ENCODE measurements at places on chromosomes 11 and 22. TPM values are rescaled to one million over a fixed set of nuclear protein-coding genes. Genes with fewer than 3 reads are reported as not detected.

GRCh38 chr11:123575441-123575840, 79.0 kb downstream of the SCN3B start:
- DNase-seq, result no peak

GRCh38 chr22:45554040-45554406, 51.3 kb downstream of the FBLN1 start:
- DNase-seq, result peak; percentile 66

DNA sequence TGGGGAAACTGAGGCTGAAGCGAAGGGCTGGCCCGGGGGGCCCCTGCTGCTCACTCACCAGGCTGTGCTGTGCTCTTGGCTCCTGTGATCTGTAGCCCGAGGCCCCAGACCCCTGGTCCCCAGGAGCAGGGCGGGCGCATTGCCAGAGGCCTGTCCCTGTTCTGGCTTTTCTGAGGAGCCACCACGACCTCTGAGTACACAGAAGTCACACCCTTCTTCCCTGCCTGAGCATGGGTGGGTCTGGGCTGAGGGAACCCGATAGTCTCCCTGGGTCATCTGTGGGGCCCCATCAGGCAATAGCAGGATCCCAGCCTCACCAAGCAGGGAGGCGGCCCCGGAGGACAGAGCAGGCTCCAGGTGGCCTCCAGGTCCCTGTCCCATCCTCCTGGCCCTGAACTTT, 5.1 kb downstream of the CASTOR1 start:
- DNase-seq, result no peak

- no peak for DNase-seq
Measured at GRCh38 chr11:95443386-95443785, 212.4 kb upstream of the SESN3 start.

GRCh38 chr11:68855205-68855981, 13.7 kb upstream of the CPT1A start:
- DNase-seq, result peak; percentile 14

DNA sequence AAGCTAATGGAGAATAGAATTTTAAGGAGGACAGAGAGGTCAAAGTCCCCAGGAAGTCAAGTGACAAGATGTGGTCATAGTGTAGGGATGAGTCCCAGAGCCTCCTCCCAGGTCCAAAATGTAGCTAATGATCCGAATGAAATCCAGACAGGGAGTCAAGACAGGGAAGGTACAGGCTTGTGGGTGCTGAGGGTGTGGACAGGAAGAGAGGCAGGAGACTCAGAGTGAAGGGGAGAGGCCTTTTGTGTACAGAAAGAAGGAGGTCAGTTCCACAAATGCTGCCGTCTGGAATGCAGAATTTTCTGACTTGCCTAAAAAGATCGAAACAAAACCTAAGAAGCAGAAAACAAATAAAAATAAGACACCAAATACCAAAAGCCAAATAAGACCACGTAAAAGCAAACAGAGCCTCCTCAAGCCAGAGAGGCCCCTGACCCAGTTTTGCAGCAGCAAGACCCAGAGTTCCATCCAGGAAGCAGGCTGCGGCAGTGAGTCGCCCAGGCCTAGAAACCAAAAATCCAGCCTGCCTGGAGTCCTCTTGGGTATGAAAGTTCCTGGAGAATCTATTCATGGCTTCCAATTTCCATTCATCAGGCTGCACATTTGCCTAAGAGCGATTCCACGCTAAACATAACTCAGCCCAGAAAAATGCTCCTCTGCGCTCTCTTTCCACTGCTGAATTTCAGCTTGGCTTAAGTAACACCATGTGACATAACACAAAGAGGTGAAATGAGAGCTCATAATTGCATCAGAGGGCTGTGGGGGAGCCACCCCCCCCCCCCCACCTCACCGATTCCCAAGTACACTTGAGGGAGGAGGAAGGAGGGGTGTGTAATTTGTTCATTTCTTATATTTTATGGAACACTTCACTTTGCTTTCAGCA, 71.2 kb downstream of the KIRREL3 start:
- DNase-seq, result no peak

DNA sequence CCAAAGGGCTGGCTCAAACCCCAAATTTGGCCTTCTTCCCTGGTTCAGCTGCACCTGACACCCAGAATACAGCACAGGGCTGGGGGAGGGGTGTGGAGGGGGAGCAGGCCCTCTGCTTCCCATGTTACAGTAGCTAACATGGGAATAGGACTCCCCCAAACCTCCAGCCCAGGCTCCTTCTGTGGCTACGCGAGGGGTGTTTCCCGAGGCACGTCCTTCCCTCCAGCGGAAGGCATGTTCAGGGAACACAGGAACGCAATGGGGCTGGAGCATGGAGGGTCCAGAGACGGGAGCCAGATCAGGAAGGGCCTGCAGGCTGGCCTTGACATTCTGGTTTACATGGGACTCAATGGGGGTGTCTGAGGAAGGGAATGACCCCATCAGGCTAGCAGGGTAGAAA, 11.8 kb upstream of the IGLL1 start:
- no peak for DNase-seq

- no peak for DNase-seq
Measured at GRCh38 chr11:100851147-100851546, 164.1 kb downstream of the ARHGAP42 start.

- DNase-seq, result peak; percentile 24
Measured at GRCh38 chr11:57424792-57425564, 1.9 kb downstream of the SLC43A3 start.

- no peak for DNase-seq
Measured at GRCh38 chr22:37383341-37383740, 43.9 kb downstream of the ELFN2 start.

DNA sequence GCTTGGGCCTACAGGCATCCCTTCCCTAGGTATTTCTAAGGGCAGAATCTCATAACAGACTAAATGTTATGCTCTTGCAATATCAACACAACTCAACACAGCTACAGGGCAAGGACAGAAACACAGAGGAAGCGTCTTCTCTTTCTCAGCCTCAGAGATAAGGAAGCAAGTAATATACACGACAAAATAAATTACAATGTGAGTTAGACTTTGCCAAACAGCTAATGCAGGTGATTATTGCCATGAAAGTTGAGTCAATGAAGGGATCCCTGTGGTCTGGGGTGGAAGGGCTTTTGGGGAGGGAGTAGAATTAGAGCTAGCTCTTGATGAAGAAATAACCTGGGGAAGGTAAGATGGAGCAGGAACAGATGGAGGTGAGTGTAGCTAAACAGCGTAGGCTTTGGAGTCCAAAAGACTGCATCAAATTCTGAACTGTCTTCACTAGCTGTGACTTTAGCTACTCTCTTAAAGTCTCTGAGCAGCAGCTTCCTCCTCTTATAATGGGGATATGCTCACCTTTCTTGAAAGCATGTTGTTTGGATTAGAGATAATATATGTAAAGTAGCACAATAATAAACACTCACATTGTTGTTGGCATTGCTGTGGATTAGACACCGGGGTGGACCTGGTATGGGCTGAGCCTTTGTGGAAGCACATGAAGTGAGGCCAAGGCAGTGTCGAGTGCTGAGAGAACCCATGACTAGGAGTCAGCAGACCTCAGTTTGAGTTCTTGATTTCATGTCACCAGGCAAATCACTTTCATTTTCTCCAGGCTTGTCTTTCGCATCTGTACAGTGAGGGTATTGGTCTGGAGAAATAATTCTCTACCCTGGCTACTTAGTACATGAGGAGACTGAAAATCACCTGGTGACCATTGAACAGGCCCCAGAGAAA, 41.0 kb upstream of the AQP11 start:
- no peak for DNase-seq

- no peak for DNase-seq
Measured at GRCh38 chr11:2583605-2583958, 116.2 kb downstream of the KCNQ1OT1 start.

DNA sequence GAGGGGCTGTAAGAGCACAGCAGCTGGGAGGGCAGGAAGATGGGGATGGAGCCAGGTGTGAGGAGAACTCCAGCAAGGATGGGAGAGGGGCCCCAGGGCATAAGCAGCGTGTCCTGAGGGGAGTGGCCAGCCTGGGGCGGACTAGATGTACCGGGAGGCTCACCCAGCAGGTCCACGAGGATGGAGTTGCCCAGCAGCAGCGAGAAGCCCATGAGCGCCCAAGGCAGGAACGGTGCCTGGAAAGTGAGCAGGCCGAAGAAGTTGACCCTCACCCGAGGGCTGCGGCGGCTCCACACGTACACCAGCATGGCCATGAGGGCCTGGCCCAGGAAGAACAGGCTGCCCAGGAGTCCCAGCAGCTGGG, 1.3 kb downstream of the DERL3 start:
- no peak for DNase-seq

GRCh38 chr22:20610243-20610686, 102.9 kb downstream of the MED15 start:
- no peak for DNase-seq

DNA sequence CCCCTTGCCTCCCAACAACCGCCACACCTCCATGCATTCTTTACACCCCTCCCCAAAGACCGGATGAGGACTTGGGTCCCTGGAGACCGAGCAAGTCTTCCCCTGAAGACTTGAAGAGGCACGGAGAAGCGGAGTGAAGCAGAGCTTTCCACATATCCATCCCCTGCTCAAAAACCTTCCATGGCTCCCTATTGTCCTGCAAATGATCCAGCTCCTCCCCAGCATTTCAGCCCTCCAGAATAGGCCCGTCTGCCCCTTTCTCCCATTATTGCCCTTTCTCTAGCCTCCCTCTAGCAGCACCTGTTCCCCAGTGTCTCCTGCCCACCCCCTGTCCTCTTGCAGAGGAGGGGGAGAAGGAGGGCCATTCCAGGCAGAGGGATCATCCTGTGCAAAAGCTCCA, 59.8 kb downstream of the CYTH4 start:
- no peak for DNase-seq

- DNase-seq, result no peak
Measured at GRCh38 chr11:132112846-132113245, 742.4 kb downstream of the NTM start.

DNA sequence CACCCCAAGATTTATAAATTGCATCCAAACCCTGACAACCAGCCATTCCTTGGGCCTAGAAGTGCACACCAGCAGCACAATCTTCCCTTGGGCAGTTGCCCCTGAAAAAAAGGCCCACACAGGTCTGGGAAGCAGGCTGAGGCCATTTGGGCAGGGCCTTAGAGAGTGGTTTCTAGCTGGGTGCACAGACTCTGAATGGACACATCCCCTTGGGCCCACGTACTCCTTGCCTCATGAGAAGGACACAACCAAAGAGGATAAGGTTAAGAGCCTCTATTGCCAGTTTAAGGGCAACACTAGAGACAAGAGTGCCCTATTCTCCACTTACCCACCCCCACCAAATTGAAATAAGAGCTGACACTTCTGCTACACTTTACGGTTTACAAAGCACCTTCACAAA, 933 bp upstream of the PANX3 start:
- DNase-seq, result no peak

DNA sequence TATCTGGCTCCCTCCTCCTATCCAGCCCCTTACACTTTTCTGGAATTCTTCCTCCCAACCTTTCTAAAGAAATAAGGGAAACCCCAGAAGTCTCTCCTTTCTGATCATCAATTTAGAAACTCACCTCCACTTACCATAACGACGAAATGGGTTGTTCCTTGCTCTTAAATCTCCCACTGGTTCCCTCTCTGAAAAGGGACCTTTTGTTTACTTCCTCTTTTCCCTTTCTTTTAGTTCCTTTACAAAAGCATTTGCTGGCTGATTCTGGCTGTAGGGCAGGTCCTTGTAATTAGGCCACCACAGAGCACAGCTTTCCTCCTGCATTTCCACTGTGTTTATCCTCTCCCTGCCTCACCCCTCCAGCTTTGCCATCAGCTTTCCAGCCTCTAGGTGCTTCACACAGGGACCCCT, 12.0 kb downstream of the JAML start:
- DNase-seq, result no peak

- no peak for DNase-seq
Measured at GRCh38 chr11:128324051-128324481, 263.3 kb downstream of the ETS1 start.

- peak; percentile 55 for DNase-seq
Measured at GRCh38 chr11:28759311-28759710, 651.1 kb downstream of the METTL15 start.

DNA sequence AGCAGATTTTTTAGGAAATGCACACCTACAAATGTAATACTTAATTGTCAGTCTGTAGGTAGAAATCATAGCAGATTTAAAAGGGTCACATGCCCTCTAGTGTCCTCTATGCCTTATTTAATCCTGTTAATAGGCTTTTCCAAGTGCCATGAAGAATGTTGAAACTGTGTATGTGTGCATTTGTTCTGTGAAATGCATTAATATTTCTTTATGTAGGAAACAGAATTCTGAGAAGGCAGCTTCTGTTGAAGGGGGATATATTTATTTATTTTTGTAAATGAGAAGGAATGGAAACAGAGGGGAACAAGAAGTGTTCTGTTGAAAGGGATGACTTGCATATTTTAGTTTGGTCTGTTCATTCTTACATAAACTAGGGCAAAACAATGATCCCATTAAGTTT, 51.0 kb downstream of the SVIP start:
- DNase-seq, result no peak

DNA sequence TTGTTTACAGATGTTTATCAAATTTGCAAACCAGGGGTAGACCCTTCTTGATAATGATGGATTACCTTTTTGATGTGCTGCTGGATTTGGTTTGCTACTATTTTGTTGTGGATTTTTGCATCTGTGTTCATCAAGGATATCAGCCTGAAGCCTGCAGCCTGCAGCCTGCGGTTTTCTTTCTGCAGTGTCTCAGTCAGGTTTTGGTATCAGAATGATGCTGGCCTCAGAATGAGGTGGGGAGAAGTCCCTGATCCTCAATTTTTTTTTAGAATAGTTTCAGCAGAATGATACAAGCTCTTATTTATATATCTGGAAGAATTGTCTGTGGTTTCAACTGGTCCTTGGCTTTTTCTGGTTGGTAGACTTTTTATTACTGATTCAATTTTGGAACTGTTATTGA, 19.7 kb upstream of the RAB38 start:
- no peak for DNase-seq

DNA sequence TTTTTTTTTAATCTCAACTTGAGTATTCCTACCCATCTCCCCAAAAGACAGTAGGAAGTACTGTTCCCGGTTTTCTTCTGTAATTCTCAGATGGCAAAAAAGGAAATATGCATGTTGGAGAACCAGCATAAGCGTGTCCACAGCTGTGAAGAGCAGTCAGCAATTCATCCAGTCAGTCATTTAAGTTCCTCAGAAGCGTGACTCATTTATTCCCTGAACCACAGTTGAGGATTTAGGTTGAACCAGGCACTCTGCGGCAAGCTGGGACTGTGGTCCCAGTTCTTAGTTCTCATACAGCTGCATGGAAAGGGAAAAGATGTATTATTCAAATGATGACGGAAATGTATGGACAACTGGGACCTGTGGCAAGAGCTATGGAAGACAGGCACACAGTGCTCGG, 61.0 kb upstream of the MYO18B start:
- DNase-seq, result no peak

DNA sequence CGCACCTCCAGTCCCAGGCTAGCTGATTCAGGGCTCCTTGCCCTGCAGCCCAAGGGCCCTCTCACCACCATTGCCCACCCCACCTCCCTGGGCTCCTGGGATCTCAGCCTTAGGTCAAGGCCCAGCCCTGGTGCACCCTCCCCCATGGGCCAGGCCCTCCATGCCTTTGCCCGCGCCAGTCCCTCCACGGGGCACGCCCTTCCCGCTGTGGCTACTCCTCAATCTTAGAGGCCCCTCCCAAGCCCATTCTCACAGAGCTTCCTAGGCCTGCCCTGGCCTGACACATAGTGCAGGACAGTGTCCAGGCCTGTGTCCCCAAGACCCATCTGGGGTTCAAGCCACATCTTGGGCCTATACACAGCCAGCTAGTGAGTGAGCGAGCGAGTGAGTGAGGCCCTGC, 6.9 kb downstream of the GP1BB start:
- DNase-seq, result no peak

The KRTAP5-7 gene
- not detected for total RNA-seq

The GRIA4 gene
- not detected for total RNA-seq

The DGCR6L gene
- 35.0 TPM for total RNA-seq

The INPP5J gene
- 4.1 TPM for total RNA-seq

The TPST2 gene
- total RNA-seq, result 11.4 TPM

The BDNF gene
- total RNA-seq, result 8.3 TPM

The MS4A3 gene
- not detected for total RNA-seq

The DGAT2 gene
- total RNA-seq, result 3.9 TPM

All from Calu3 (cell line).